Fibroblast of mammary gland (primary cell): ENCODE measurements at places on chromosomes 7 and 10.

DNA sequence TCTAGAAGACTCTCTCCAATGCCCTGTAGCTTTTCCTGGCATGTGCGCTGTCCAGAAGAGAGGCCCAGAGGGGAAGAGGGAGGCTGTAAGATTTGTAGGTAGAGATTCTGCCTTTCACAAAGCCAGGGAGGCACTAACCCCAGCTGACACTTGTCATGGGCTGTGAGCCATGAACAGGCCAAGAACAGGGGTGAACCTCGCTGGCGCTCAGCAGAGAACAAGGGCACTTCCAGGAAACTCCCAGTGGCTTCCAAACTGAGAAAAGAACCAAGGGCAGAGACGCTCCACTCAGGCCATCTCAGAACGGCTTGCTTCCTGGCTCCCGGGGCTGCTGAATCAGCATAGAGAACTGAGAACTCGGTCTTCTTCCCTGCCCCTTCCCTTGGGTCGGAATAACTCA lies 257.8 kb upstream of the ZNF32 start:
- no peak for DNase-seq

- no peak for DNase-seq
These were observed 163.4 kb upstream of the COL1A2 start for GRCh38 chr7:94231305-94231704.

GRCh38 chr7:25369786-25370185 lies 141.5 kb upstream of the NPVF start:
- DNase-seq = no peak

- no peak for DNase-seq
These were observed 137.1 kb downstream of the CUX1 start for GRCh38 chr7:101954499-101954898.

DNA sequence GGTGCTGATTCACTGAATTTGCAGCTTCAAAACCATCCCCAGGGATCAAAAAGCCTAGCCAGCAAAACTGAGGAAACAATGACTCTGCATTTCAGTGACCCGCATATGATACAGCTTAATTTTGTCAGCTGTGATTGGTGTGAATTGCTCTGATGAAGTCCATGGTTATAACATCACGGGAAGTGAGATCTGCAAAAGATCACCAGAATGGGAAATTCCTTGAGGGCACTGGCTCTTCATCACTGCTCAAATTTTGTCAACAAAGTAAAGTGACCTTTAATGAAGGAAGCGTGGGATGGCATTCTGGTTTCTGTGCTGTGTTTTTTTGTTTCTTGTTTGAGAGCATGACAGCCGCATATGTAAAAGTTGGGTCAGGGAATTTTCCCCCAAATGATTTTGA lies 745.9 kb downstream of the GATA3 start:
- no peak for DNase-seq

DNA sequence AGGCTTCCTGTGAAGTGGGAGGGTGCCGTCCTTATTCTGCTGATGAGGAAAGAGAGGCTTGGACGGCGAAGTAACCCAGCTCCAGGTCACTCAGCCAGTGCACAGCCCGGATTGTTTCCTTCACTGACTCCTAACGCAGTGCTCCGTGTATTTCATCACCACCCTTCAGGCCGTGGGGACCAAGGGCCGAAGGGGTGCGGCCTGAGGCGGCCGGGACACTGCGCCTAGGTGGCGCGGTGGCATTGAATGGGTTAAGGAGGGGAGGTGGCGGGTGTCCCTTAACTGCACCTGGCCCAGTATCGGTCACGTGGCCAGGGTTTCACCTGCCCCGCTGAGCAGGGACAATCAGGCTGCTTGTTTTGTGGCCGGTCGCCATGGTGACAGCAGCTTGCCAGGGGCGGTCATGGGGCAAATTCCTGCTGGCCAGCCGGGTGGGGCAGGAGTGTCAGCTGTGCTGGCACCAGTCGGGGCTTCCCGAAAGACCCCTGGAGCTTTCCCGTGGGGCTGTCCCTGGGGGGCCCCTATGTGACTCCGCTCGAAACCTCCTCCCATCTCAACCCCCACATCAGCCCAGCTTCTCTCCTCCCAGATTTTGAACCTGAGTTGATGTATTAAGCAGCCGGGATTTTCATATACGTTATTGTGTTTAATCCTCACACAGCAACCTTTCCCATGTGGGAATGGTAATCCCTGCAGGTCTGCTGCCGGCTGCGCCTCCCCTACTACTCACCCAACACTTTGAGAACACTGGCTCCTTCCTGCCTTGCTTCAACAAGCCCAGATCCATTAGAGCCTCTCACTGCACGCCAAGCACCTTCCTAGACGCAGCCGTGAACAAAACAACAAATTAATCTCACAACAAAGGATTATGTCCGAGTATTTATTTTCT lies 4.4 kb upstream of the ABHD11 start:
- DNase-seq = no peak

GRCh38 chr10:124707551-124707950 lies 36.6 kb downstream of the FAM53B start:
- no peak for DNase-seq

- DNase-seq = peak; percentile 50
These were observed 44.3 kb downstream of the PFKP start for GRCh38 chr10:3111621-3112163.

DNA sequence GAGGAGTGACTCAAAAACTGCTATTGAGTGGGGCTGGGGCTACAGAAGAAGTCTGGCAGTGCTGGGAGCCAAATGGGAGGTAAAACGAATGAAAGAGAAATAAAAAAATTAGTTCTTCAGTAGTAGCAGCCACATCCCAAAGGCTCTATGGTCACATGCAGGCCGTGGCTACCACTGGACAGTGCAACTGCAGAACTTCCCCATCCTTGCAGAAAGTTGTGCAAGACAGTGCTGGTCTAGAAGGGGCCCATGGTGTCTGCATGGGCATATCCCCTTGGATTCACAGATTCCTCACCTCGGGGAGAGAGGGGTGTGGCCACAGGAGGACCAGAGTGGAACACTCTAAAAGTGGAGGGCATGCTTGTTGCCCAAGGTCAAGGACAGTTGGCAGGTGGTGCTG lies 47.6 kb downstream of the RPS24 start:
- no peak for DNase-seq

DNA sequence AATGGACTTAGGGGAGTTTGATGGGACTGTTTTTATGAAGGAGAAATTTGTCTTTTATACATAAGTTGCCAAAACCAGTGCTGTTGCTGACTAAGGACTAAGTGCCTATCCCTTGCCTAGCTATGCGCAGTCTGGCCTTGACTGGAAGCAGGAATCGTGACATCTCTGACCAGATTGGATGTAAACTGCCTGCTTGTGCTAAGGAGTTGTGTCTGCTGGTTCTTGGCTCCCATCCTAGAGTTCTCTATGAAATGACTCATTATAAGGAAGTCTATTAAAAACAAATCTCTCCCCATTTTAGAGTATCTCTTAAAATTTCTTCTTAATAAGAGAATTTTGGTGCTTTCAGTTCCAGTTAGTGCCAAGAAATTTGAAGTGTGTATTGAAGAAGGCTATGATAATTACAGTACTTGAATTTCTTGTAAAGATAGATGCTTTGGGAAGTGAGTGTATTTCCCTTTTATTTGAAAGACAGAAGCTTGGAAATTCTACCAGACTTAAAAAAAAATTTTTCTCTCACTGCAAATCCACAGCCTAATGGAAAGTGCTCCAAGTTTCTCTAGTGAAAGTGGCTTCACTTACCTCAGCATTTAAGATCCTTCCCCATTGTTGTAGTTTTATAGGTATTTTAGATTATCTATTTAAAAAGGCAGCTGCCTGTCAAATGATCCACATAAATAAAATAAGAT lies 77.6 kb downstream of the BICC1 start:
- peak; percentile 98 for DNase-seq

DNA sequence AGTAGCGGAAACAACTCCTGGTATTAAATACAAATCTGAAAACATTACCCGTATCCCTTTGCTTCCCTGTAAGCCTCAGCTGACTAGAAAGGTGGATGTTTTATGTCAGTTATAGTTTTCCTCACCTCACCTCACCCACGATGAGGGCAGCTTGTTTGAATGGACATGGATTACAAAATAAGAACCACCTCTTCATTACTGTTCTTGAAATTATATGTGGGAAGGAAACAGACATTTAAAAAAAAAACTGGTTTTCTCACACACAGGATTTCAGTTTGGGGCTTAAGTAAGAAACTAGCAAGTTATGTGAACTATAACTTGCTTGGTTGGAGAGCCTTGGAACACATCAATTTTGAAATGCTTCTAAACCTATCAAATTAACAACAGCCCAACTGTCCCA lies 232.9 kb upstream of the CCDC6 start:
- DNase-seq = no peak

DNA sequence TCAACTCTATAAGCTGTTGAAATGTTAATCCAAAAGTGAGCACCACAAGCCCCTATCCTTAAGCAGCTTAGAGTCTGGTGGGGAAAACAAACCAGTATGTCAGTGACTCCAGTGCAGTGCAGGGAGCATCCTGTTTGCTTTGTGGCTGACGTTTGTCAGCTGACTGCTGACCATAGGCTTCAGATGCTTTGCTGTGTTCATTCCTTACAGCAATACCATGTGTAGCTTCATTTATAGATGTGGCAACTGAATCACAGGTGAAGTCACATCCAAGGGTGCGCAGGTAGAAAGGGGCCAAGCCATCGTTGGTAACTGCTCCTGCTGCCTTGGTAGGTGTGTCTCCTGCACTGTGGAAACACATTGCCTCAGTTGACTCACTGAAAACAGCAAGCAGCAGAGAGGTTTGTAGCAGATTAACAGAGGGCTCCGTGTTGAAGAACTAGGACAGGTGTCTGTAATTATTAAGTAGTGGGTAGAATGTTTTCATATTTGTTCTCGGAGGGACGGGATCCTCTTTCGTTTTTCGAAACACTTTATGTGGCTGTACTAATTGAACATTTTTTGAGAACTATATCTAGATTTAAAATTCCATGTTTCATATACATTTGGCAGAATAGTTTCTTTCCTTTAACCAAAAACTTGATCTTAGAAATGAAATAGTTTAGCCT lies 2.0 kb downstream of the INSIG1 start:
- DNase-seq = no peak

DNA sequence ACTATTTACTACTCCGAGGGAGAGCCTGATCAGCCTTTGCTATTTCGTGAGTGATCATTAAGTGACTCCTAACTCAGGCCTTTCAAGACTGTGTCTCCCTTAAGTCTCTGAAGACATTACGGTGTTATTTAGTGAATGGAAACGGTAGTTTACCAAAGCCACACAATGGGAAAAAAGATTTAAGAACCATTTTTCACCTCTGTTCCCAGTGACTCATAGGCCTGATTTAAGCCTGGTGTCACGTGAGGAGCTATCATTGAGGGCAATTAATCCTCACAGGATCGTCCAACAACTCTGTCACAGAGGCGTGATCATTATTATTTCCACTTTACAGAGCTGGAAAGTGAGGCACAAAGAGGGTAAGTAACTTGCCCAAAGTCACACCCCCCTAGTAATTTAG lies 20.3 kb downstream of the C10orf90 start:
- no peak for DNase-seq

DNA sequence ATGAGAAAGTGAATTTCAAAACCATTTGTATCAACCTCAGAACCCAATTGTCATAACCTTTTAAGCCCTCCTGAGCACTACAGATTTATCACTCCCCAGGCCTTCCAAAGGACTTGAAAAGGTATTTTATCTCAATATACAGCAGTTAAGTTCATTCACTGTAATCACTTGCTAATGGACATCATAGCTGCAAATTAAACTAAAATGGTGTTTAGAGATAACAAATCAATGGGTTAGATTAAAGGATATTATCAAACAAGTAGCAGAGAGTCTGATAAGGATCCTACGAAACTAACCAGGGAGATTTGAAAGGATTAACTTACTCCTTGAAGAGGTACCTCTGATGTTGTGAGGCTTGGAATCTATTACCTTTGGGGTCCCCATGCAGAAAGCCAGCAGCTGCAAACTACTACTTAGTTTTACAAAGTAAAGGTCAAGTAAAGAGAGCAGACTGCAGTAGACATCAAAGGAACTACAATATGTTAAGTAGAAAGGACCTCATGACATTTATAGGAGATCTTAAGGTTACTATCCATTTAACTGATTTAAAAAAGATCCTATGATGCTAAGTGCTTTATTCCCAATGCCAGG lies 359.4 kb downstream of the SORCS1 start:
- DNase-seq = no peak

GRCh38 chr7:44056681-44057080 lies 8.7 kb downstream of the PGAM2 start:
- DNase-seq = no peak

DNA sequence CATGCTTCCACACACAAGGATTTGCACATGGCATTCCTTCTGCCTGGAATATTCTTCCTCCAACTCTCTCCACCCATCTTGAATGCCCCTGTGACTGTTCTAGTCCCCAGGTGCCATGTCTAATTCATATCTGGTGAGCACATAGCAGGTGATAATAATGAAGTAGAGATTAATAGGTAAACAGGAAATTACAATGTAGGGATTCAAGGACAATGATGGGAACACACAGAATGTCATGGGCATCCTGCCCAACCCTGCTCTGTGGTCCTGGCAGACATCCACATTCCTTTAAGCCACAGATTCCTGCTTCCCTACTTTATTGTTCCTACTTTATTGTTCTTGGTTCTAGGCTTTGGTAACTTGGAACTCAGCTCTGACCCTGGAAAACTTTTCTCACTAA lies 115.8 kb downstream of the THSD7A start:
- peak; percentile 85 for DNase-seq

GRCh38 chr7:28272461-28272877 lies 91.9 kb upstream of the JAZF1 start:
- DNase-seq = peak; percentile 69

DNA sequence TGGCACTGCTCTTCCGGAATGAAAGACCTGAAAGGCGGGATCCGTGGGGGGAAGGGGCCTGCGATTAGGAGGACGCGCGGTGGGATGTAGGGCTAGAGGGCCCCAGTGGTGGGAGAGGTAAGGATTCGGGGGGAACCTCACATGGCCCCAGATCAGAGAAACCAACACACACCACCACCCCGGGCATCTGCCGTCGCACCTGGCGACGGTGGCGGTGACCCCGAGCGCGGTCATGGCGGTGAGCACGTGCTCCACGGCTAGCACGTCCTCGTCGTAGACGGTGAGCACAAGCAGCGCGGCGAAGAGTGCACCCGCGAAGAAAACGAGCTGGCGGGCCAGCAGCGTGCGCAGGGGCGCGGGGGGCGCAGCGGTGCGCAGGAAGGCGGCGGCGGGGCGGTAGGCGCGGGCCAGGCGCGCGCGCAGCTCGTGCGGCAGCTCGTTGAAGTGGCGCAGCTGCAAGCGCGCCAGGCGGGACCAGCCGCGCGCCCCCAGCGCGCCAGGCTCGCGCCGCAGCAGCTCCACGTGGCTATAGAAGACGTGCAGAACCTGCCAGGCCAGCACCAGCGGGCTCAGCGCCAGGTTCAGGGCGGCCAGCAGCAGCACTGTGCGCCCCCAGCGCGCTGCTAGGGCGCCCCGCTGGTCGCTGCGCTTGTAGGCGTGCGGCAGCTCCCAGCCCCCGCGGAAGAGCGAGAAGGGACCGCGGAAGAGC lies 5.7 kb downstream of the ATG9B start:
- no peak for DNase-seq

DNA sequence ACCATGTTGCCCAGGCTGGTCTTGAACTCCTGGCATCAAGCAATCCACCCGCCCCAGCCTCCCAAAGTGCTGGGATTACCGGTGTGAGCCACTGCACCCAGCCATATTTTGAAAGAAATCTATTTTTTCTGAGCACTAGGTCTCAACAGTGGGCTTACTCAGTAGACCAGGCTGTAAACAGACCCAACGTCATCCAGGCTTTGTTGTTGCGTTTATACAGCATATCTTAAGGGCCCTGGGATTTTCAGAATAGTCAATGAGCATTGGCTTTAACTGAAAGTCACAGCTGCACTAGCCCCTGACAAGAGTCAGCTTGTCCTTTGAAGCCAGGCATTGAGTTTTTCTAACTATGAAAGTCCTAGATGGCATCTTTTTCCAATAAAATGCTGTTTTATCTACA lies 49.8 kb downstream of the STK17A start:
- no peak for DNase-seq
